ENCODE measurements at places on chromosomes 1 and 21.

GRCh38 chr1:59089036-59089798, 207.7 kb upstream of the FGGY start:
- DNase-seq: no peak

GRCh38 chr1:66175581-66175980, 358.4 kb upstream of the SGIP1 start:
- DNase-seq: no peak

DNA sequence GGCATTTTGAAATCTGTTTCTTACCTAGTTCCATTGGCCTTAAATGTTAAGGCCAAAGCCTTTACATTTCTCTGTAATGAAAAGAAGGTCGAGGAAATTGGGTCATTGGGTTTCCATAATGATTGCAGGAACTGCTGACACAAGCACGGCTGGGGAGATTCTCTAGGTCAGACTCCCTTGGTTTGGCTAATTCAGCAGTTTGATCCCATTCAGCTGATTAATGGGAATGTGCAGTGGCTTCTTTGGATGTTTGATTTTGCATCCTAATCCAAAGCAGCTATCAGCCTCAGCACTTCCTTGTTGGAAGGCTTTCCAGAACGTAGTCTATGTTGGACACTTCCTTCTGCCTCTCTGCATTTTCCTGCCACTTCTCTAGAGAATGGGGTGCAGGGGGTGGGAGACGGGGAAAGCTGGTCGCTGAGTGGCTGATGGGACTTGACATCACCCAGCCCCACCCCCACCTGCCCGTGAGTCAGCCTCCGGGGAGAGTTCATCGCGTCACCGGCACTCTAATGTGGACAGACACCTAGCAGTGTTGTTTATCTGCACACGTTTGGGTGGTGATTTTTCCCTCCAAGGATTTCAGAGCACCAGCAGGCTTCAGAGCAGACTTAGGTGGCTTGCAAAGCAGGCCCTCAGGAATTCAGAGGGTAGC, 5.4 kb downstream of the PSEN2 start:
- DNase-seq: no peak

DNA sequence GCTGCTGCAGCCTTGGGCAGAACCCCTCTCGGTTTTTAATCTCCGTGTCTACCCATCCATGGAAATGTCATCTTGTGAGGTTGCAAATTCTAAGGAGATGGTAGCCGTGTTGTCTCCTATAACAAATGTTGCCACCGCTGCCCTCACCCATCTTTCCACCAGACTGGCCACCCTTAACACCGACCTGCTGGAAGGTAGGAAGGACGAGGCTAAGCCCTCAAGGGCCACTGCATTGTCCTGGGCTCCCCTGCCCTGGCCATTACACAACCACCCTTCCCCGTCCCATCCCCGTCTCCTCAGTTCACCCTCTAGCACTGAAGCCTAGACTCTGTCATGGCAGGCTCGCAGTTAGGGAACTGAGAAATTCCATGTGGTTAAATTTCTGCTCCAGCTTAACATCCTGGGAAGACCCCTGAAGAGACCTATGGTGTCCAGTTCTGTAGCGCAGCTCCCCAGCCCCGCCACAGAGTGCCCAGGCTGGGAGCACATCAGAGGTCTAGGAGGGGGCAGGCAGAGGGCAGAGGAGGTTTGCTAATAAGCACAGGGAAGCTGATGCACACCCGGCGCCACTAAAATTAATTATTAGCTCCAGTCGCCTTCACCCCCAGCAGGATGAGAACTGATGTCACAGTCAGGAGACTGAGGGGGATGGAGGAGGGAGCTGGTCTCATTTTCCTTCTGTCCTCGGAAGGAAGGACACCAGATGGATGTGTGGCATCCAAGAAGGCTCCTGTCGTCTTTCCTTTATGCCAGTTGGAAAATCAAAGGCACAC, 38.3 kb downstream of the STUM start:
- DNase-seq: no peak

GRCh38 chr1:46927249-46927835, 13.9 kb downstream of the CYP4A11 start:
- DNase-seq: no peak

DNA sequence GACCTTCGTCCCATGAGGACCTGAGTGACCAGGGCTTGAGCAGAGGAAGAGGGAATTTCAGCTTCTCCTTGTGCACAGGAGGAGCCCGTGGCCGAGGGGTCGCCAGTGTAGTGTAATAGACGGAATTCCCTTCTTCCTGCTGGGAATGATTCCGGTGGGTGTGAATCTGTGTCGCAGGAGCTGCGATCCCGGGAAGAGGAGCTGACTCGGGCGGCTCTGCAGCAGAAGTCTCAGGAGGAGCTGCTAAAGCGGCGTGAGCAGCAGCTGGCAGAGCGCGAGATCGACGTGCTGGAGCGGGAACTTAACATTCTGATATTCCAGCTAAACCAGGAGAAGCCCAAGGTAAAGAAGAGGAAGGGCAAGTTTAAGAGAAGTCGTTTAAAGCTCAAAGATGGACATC, 34.4 kb downstream of the MAP3K21 start:
- no peak for DNase-seq

- no peak for DNase-seq
These were observed 30.7 kb upstream of the NLRP3 start for GRCh38 chr1:247385283-247385682.

- DNase-seq: no peak
These were observed 627 bp upstream of the GNB1 start for GRCh38 chr1:1891349-1892078.

GRCh38 chr1:1004420-1004779, 4.5 kb upstream of the HES4 start:
- DNase-seq: no peak

DNA sequence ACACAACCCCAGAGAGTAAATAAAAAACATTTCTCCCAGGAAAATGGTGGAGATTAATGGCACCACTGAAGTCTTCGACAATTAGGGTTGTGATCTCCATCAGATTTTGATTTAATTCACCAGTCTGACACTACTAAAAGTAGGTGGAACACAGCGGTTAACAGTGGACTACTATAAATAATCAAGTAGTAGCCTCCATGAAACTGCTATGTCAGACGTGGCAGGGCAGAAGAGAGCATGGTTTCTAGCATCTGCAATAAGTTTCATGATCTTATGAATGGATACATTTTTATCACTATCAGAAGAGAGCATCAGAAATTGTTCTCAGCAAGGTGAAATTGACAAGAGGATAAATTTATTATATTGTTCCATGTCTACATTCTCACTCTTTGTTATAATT, 1706.6 kb downstream of the MRPL39 start:
- DNase-seq: no peak

- no peak for DNase-seq
These were observed 70.5 kb upstream of the GADD45A start for GRCh38 chr1:67614511-67614934.

DNA sequence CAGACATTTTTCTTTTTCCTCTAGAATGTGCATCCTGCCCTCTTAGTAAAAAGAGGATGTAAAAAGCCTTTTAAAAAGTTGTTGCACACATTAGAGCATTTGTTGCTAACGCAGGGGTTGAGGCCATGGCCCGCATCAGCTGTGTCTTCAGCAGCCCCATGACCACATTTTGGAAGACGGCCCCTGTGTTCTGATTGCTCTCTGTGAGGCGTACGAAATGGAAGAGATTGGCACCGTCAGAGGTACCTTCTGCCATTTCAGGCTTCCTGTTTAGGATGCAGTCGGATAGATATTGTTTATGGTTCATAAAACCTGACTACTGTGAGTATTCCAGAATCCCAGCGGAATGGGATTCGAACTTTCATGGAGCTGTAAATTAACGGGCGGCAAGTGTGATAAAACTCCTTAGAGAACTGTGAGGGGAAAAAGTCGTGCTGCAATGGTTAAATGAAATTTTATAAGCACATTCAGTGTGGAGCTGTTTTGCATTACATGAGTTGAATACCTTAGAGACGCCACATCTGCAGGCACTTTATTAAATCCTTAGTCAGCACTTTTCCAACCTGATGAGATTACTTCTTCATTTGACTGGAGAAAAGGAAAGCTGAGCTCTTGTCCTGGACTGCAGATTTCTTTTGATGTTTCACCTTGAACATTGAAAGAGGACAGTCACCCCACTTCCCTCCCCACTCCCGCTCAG, 273.9 kb downstream of the TM2D1 start:
- no peak for DNase-seq

DNA sequence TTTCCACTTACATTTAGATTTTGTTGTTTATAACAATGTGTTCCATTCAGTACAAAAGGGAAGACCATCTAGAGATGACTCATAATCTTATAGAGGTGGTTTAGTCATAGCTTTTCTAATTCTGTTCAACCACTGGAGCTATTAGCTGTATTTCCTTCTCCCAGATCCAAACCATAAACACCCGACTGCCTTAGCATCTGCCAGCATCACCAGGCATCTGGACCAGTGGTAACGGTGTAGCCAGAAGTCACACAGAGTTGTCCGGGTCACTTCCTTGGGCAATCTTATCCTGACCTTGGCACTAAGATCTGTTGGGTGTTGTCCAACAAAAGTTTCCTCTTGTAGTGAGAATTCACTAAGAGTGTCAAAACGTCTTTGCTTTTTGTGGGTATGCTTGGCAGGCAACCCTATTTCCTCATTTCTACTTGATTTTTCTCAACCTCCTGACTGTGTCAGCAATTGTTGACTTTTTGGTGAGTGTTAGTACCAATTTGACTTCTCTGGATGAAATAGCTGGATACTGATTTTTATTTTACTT, 372.1 kb upstream of the B3GALT2 start:
- no peak for DNase-seq

DNA sequence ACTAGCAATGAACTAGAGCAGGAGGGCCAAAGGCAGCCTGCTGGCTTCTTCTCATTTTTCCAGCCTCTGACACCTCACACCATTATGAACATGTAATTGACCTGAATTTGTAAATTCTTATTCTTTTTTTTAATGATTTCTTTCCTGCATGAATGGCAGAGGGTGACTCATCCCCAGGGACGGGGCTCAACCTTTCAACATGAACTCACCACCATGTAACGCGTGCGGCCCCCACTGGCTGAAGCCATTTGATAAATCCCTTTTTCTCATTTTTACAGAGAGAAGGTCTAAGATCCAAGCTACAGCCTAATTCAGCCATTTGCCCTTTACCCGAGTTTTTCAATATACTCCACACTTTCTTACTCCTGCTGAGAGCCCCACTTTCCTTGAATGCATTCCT, 9.3 kb upstream of the ETS2 start:
- no peak for DNase-seq

DNA sequence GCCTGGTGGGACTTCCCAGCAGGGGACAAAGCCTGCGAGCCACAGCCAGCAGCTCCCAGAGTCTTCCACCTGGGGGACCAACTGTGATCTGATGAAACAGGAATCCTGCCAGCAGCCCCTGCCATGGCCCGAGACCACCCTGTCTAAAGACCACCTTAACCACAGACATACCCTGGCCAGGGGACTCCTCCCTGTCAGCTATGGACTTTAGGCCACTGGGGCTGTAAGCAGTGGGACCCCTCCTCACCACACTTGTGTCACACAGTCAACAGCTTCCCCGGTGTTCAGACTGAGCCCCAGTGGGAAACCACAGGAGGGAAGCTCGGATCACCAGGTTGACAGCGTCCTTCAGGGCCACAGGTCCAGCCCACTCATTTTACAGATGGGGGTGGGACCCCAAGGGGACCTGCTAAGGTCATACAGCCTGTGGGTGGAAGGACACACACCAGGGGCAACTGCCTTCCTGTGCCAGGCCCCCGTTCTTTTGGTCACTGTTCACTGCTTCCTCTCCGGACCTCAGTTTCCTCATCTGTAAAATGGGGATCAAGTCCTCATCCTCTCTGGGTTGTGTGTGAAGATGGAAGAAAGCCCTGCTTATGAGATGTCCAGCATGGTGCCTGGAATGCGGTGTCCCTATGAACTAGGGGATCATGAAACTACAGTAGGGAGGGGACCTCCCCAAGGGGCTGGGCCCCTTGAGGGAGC, 11.4 kb downstream of the EPHA2 start:
- no peak for DNase-seq

DNA sequence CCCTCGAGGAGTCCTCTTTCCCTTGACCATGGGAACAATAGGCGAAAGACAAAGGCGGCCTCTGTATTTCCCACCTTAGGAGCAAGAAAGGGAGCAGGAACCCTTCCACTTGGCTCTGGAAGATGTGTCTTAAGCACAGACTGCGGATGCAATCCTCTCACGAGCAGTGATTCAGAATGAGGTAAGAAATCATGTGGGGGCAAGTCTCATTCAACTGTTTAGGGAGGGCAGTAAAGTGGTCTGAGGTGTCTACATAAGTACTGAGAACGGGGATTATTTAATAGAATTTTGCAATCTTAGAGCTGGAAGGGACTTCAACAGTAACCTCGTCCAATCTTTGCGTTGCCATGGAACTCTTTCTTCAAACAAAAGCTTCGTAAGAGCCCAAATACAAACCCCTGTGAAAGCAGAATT, 1.6 kb upstream of the DYRK3 start:
- no peak for DNase-seq

DNA sequence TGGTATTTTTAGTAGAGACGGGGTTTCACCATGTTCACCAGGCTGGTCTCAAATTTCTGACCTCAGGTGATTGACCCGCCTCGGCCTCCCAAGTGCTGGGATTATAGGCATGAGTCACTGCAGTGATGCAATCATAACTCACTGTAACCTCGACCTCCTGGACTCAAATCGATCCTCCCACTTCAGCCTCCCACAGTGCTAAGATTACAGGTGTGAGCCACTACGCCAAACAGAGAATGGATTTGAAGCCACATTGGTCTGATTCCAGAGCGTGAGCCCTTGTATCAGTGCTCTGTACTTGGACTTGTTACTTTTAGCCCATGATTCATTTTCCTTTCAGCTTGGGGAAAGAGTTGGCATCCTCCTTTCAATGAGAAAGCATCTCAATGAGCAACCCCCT, 14.9 kb upstream of the ZNF683 start:
- no peak for DNase-seq

GRCh38 chr1:155884031-155884960, 24.9 kb downstream of the SYT11 start:
- no peak for DNase-seq

DNA sequence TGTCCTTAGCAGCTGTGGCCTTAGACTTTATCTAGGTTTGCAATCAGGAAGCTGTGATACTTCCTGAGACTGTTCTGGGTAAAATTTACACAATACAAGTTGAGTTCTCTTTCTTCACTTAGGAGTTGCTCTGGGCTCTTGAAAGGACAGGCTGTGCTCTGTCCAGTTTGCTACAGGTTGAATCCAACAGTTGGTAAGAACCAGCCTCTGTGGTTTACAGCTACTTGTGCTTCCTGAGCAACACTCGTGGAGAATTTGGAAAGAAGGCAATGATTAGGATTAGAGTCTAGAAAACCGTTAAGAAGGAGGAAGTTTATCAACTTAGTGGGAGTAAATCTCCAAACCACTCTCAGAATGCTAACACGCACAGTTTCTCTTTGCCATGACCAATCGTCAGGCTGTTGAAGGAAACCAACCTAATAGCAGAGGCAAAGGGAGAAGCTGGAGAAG, 26.8 kb downstream of the GFI1 start:
- DNase-seq: no peak

- DNase-seq: no peak
These were observed 31.2 kb downstream of the IFNAR1 start for GRCh38 chr21:33355996-33356395.

GRCh38 chr1:58789996-58790660, 6.3 kb upstream of the JUN start:
- no peak for DNase-seq

GRCh38 chr1:66521721-66522365, 12.1 kb upstream of the SGIP1 start:
- DNase-seq: no peak

All from caudate nucleus (tissue), 63 donors.